Fibroblast of skin of right quadriceps (primary cell): ENCODE measurements at places on chromosomes 7 and 10.

GRCh38 chr10:6689036-6689435, 109.0 kb upstream of the PRKCQ start:
- DNase-seq = no peak

GRCh38 chr10:121788115-121788514, 139.7 kb downstream of the ATE1 start:
- DNase-seq = no peak

DNA sequence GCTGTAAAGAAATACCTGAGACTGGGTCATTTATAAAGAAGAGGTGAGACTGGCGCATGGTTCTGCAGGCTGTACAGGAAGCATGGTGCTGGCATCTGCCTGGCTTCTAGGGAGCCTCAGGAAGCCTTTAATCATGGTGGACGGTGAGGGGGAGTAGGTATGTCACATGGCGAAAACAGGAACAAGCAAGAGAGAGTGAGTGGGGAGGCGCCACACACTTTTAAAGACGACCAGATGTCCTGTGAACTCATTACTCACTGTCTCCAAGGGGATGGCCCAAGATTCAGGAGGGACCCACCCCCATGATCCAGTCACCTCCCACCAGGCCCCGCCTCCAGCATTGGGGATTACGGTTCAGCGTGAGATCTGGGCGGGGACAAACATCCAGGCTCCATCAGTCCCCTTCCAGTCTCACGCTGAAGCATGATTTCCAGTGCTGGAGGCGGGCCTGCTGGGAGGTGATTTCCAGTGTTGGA, 3.2 kb downstream of the ZNF316 start:
- peak; percentile 57 for DNase-seq

- no peak for DNase-seq
These were observed 1.7 kb downstream of the ADAM8 start for GRCh38 chr10:133274751-133275683.

DNA sequence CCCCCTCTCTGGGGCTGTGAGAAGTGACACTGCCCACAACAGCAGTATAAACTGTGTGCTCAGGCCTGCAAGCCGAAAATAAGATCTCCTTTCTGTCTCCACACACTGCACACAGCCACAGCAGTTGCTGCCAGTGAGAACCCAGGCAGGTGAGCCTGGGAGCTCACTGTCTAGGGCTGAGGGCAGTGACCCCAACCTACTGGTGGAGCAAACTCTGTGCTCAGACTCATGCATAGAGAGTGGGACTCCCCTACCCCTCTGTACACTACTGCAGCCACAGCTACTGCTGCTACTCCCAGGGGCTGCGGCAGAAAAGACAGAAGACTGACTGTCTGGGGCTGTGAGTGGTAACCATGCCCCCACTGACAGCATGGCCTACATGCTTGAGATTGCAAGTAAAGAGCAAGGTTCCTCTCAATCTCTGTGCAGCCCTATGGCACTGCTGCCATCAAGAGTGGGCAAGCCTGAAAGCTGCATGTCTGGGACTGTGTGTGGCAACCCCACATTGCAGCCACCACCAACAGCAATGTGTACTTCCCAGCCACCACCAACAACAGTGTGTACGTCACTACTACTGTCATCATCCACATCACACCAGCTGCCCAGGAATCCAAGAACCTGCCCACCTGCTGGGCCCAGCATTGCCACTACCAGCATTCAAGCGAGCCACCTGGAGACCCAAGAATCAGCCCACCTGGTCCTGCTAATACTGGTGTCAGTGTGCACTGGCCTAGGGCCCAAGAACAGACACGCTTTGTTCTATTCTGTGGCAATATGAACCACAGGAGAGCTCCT, 226.1 kb downstream of the XPNPEP1 start:
- no peak for DNase-seq

DNA sequence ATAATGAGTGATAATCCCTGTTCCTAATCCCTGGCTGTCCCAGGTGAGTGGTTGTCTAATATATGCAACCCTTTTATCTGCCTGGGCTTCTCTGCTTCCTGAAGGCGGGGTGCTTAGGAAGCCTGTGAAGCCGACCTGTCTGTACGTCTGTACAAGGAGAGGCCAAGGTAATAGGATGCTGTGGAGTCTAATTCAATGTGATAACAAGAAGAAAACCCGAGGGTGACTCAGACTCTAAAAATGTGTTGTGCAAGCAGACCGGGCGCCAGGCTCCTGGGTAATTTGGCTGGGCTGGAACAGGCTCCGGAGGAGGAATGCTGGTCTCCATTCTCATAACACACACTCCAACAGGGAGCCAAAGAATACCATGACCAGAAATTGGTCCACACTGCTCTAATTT, 43.6 kb downstream of the THNSL1 start:
- DNase-seq = peak; percentile 82

DNA sequence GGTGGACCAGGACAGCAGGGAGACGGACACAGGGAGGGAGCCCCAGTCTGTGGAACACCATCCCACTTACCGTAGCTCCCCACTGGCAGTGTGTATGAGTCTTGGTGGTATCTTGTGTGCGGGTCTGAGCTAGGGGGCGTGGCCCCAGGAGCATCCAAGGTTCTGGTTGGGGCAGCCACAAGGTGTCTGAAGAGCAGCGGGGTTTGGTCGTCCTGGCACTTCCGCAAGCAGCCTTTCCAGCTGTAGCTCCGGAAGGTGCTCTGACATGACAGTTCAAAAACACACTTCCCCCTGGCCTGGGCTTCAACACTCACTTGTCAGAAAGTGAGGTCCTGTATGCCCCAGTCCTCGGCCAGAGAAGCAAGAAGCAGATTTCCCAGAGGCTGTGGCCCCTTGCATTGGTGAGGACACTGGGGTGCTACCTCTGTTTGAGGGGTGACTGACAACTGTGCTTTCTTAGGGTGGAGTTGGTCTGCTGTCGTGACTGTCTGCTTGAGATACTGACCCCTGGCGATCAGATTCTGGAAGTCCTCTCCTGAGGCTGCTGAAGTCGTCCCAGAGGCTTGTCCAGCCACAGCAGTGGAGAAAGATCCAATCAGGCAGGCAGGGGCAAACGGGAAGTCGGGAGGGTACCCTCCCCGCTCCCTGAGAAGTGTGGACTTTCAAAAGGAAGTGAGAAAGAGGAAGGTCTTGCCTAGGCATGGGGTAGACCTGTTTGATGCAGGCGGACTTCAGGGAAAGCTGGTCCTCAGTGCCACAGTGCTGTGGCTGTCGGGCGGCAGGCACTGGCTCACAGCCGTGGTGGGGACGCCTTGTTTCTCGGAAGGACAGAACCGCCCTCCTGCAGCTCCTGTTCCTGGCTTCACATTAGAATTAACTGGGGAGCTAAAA, 51.4 kb upstream of the PFKFB3 start:
- DNase-seq = peak; percentile 40

GRCh38 chr7:28411876-28412662, at the start of gene CREB5:
Gene CREB5 (plus strand): TSS chr7:28412518. CDS start chr7:28412915, 397 bp downstream.
- peak; percentile 39 for DNase-seq

GRCh38 chr10:75243426-75243825, 7.7 kb upstream of the COMTD1 start:
- no peak for DNase-seq

- DNase-seq = no peak
These were observed 219.3 kb downstream of the WDR11 start for GRCh38 chr10:121070275-121071070.

DNA sequence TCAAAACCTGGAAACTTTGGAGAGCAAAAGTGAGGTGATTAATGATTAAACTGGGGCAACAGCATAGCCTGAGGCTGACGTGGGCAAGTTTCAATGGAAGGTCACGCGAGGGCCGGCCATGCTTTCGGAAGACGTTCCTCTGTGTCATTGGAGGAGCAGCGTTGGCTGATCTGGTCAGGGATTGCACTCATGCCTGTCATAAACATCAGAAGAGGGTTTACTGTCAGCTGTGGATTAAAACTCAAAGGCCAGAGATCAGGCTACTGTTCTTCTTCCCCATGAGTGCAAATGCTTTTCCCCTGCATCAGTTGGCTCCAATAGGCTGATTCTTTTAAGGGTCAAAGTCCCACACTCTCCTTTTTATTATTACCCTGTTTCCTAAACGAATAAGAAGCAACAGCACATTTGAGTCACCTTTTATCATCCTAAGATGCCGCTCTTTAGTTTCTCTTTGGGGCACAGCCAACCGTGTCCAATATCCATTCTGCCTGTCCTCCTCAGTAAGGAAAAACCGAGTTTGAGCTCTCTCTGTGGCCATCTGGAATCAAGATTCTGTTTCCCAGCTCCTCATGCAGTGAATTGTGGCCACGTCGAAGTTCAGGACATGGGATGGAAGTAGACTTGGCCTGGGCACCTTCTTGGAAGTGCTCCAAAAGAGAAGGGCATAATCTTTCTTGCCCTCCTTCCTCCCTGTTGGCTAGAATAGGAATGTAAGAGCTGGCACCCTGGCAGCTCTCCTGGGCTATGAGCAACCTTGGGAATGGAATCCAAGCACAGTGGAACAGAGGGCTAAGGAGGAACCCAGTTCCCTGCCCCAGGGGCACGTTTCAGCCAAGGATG, 62.5 kb upstream of the INSIG1 start:
- no peak for DNase-seq

GRCh38 chr10:110356628-110357245, 52.0 kb upstream of the SMNDC1 start:
- no peak for DNase-seq

DNA sequence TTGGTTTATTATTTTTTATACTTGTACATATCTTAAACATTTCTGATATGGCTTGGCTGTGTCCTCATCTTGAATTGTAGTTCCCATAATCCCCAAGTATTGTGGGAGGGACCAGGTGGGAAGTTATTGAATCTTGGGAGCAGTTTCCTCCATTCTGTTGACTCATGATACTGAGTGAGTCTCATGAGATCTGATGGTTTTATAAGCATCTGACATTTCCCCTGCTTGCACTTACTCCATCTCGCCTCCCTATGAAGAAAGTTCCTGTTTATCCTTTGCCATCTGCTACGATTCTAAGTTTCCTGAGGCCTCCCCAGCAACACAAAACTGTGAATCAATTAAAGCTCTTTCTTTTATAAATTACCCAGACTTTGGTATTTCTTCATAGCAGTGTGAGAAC, 207.7 kb downstream of the TPK1 start:
- no peak for DNase-seq

DNA sequence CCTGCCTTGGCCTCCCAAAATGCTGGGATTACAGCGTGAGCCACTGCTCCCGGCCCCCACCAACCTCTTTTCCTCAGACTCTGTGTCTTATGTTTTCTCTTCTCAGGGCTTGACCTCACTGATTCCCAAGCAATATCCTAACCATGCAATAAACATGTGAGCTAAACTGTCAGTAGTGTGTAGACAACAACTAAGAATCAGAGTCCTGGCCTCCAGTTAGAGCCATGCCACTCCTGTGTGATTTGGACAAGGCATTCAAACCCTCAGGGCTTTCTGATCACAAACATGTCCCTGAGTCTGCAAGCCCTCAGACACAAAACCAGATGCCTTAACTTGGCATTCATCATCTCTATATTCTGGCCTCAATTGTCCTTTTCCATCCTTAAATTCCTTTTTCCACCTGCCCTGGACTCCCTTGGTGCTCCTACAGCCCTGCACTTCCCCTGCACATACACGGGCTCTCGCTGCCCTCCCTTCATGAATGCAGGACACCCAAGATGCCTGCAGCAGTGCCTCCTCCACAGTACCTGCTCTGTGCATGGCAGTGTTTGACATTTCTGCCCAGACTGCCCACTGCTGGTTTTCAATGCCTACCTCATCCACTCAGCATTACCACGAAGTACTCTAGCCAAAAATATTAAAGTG, 142.8 kb downstream of the CYP26A1 start:
- no peak for DNase-seq

DNA sequence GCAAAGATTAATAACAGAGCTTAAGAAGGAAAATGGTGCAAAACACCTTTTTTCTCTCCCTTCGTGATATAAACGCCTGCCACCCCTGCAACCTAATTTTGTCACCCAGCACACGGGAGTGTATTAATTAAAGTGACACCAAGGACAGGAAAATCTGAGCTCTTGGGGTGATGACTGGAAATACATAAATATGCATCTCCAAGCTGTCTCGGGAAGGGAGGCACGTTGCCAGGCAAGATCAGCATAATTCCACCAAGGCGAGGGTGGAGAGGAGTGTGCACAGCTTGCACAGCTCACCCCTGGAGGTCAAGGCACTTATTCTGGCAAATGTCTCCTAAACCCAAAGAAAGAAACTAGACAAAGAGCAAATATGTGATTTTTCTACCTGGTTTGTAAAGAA, 700.9 kb downstream of the GRID1 start:
- DNase-seq = no peak

GRCh38 chr10:48249763-48250351, 24.6 kb downstream of the FRMPD2 start:
- no peak for DNase-seq

- DNase-seq = no peak
These were observed 51.4 kb downstream of the ITGB1 start for GRCh38 chr10:32906595-32906994.

DNA sequence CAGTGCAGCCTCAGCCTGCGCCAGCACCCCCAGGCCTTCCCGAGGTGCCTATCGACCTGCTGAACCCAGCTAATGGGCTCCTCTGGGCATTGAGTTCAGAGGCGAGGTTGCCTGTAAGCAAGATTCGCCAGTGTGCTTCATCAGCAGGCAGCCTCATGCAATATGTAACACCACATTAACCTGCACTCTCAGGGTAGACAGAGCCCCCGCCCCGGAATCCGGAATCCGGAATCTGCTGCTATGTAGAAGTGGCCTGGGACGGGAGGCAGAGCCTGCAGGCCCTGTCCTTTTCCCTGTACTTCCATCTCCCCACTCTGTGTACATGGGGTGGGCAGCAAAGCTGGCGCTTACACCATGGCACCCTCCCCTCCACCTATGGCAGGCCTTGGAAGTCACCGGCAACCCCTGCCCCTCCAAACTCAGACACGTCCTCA, 83.9 kb upstream of the RET start:
- no peak for DNase-seq

DNA sequence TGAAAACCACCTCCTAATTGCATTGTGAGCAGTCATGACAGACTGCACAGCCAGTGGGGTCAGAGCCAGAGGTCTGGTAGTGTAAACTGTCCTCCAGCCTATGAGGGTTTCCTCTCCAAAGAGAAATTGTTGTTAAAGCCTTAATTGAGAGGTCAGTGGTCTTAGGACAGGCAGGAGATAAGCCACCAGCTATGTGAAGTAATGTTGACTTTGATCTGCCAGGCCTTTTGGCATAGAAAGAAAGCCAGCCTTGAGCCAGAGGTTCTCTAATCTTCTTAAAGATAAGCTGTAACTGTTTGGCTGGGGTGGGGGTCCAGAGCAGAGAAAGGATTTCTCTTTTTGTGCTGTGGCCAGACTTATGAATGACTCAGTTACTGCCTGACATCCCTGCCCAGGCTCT, 248.4 kb downstream of the WDR11 start:
- no peak for DNase-seq
